DND-41 (cell line): ENCODE measurements at places on chromosomes 7 and 10.

- no peak for DNase-seq
These were observed 181.9 kb downstream of the USP6NL start for GRCh38 chr10:11429439-11430052.

GRCh38 chr7:41881331-41882130 lies 178.6 kb upstream of the INHBA start:
- DNase-seq, result no peak

- DNase-seq, result no peak
These were observed 139.4 kb downstream of the SVIL start for GRCh38 chr10:29495366-29495765.

GRCh38 chr10:60171436-60172013 lies 218.2 kb downstream of the ANK3 start:
- no peak for DNase-seq

DNA sequence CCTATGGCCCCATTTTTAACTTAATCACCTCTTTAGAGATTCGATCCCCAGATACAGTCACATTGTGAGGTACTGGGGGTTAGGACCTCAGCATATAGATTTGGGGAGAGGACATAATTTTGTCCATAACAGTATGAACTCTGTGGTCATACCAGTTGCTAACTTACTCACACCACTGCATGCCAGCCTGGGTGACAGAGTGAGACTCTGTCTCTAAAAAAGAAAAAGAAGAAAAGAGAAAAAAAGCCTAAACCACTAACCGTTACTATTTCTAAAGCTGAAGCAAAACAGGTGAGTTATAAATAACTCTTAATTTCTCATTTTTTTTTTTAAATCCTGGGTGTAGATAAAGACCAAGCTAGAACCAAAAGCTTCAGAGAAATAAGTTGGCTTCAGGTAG lies 155.1 kb upstream of the AUTS2 start:
- no peak for DNase-seq

GRCh38 chr7:31108097-31108657 lies 56.1 kb downstream of the ADCYAP1R1 start:
- no peak for DNase-seq

DNA sequence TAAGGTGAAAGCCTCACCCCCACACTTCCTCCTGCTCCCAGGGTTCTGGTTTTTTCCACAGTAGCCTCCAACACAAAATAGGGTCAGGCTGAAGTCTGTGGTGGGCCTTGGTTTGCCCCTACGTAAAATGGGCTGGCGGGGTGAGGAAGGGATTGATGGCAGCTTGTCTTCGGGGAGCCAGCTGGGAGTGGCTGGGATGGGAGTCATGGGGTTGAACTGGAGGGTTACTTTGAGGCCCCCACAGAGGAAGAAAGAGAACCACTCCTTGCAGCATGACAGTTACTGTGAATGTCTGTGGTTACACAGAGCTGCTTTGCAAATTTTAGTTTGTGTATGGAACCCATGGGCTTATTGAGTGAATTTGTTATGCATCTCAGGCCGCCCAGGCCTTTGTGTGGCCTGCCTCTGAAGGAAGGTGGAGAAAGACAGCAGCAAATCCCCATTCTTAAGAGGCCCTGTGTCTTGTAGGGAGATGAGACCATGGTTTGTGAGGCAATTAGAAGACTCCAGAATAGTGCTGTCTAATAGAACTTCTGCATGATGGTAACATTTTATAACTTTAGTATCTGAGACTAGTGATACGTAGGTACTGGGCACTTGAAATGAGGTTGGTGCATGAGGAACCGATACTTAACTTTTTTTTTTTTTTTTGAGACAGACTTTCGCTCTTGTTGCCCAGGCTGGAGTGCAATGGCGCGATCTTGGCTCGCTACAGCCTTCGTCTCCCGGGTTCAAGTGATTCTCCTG lies 8.1 kb downstream of the TRIM8 start:
- DNase-seq, result no peak

GRCh38 chr10:116197946-116198675 lies 74.9 kb downstream of the GFRA1 start:
- no peak for DNase-seq

DNA sequence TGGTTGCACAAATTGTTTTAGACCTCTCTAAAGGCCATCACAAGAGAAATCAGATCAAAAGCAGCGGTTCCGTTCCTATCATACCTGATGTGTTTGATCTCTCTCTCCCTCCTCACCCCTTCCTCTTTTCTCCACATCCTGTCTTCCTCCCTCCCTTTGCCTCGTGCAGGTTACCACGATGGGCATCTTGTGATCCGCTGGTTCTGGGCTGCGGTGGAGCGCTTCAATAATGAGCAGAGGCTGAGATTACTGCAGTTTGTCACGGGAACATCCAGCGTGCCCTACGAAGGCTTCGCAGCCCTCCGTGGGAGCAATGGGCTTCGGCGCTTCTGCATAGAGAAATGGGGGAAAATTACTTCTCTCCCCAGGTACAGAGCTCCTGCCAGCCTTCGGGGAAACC lies 28.5 kb upstream of the STK17A start:
- peak; percentile 90 for DNase-seq

GRCh38 chr10:73964743-73965142 lies 33.2 kb upstream of the VCL start:
- DNase-seq, result no peak

DNA sequence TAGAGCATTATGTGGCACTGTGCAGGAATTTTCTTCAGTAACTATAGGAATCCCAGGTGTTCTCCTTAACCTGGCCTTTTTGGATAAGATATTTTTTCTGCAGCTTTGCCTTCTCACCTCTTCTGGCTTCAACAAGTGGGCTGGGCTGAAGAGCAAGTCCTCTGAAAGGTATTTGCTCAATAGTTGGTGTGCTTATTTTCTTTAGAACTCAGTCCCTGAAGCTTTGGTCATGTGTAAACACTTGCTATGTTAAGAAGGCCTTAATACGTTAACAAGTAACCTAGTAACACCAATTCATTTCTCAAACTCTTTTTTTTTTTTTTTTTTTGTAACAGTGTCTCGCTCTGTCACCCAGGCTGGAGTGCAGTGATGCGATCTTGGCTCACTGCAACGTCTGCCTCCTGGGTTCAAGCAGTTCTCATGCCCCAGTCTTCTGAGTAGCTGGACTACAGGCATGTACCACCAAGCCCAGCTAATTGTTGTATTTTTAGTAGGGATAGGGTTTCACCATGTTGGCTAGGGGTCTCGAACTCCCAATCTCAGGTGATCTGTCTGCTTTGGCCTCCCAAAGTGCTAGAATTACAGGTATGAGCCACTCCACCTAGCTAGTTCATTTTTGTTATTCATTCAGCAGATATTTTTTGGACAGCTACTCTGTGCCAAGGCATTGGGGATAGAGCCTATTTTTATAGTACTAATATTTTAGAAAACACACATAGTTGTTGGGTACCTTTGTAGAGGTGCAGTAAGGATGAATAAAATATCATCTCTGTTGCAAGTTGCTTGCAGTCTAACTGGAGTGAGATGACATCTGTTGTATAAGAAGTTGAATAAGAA lies 164.6 kb downstream of the SND1 start:
- no peak for DNase-seq

DNA sequence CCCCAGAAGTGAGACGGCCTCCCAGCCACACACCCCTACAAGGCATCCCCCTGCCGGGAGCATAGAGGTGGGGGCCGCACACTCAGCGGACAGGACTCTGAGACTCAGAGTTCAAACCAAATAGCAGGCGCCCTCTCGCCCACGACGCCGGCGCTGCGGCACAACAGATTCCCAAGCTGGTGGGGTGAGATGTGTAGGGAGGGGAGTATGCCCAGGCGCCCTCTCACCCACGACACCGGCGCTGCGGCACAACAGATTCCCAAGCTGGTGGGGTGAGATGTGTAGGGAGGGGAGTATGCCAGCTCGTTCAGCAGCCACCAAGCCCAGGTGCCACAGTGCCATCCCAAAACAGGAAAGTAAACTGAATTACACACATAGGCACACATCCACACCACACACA lies 64.7 kb downstream of the TCERG1L start:
- no peak for DNase-seq

GRCh38 chr10:83880252-83880791 lies 259.0 kb upstream of the GHITM start:
- DNase-seq, result no peak

- DNase-seq, result no peak
These were observed 196.7 kb downstream of the HGF start for GRCh38 chr7:81573128-81573527.

GRCh38 chr10:122508021-122508420 lies 46.7 kb downstream of the HTRA1 start:
- no peak for DNase-seq

- peak; percentile 10 for DNase-seq
These were observed at the start of gene LRRTM3 for GRCh38 chr10:66925896-66926715. Gene LRRTM3, plus strand, starts transcription at chr10:66926036.

DNA sequence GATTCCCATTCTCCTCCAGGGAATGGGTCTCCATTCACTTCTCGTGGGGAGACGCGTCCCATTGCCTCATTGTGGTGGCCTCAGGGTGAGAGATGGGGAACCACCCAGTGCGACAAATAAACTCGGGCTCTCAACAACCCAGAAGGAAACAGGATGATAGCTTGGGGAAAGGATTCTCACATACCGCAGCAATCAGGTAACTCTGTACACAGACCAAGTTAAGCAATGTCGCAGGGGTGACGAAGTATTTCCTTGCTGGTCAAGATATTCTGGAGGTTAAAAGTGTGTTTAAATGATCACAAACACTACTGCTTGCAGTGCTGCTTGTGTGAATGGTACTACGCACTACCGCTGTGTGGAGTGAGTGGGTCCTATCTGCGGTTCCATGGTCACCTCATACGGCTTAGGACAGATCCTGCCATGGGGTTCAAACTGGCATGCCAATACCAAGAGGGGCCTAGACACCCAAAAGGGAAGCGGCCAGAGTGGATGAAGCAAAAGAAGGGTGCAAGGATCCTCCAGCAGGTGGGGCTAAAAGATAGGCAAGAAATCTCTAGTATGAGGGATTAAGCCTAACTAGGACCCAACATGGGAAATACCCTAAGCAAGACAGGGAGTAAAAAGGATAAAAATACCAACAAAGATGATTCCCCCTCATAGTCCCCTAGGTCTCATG lies 143.8 kb upstream of the TMEM106B start:
- DNase-seq, result peak; percentile 13

GRCh38 chr10:10819206-10819856 lies 198.3 kb upstream of the CELF2 start:
- no peak for DNase-seq

- DNase-seq, result no peak
These were observed 106.2 kb downstream of the SNX10 start for GRCh38 chr7:26397796-26398426.

DNA sequence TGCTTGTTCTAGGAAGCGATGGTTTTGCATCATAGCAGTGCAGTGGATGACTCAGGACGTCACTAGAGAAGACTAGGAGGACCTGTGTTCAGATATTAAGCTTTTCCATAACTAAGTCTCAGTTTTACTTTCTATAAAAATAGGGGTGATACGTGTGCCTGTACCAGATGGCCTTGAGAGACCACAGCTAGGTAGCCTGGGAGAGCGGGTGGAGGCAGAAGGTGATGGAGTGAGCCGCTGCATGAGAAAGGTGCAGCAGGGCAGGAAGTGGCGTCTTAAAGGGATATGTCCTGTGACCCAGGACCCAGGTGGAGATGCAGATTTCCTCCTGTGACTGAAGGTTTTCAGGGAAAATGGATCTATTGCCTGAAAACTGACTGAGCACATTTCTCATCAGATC lies 304.9 kb downstream of the CDC14C start:
- DNase-seq, result no peak
